ENCODE measurements at places on chromosomes 2 and 18. TPM values are rescaled to one million over a fixed set of nuclear protein-coding genes. Genes with fewer than 3 reads are reported as not detected.

The ZBTB7C gene
- 10.6 TPM for total RNA-seq

GRCh38 chr2:8215982-8216381 is 465.9 kb upstream of the ID2 start:
- DNase-seq, result no peak

The SIX3 gene
- 0.86 TPM for total RNA-seq

The POTEC gene
- not detected for total RNA-seq

DNA sequence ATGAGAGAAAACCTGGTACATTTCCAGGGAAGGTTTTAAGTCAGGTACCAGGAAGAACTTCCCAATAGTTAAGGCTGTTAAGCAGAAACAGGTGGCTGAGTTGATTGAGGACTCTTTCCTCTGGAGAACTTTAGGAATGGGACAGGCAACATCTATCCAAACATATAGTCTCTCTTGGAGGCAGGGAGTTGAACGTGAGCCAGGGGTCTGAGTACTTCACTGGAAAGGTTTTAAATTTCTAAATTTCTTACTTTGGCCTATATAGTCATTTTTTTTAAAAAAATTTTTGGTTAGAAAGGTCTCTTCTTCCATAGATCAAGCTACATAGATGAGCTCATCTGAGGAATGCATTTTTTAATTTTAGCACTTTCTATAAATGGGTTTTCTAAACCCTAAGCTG is 261.4 kb upstream of the TCF4 start:
- DNase-seq, result no peak

GRCh38 chr2:80001701-80002101 is 302.9 kb downstream of the LRRTM1 start:
- no peak for DNase-seq

- no peak for DNase-seq
These were observed 43.2 kb downstream of the ANKMY1 start for GRCh38 chr2:240514631-240515030.

- DNase-seq, result no peak
These were observed 31.4 kb upstream of the KCMF1 start for GRCh38 chr2:84939426-84940087.

DNA sequence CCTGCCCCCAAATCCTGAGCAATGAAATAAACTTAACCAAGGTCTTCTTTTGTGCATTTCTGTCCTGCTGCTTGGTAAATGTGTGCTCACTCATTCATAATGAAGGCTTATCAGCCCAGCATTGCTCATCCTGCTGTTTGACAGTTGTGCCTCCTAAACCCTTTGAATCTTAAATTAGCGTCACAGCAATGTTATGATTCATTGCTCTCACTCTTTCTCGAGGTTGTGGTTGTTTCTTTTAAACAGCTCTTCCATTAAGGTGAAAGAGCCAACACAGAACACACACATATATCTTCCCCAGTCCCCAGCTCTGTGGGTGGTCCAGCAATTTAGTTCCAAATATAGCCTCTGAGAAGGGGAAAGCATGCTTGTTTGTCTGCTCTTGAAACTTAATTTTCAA is 84.0 kb downstream of the EVA1A start:
- no peak for DNase-seq

The CNGA3 gene
- total RNA-seq, result 7.6 TPM

The STON1 gene
- 4.2 TPM for total RNA-seq

The ARHGEF33 gene
- 1.1 TPM for total RNA-seq

DNA sequence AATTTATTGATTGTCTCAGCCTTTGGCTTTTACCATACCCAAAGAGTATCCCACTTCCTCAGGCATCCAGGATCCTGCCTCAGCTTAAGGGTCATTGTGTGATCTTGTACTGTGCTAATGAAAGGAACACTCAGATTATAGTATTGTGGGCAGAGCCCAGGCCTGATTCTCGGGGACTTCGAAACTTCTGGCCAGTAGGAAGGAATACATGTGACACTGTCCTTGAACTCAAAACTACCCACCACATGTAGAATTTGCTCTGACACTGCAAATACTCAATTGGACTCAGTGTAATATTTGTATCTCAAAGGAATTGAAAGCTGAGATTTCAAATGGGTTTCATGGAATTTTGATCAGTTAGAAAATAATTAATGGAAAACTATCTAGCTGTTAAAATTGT is 15.9 kb downstream of the DIS3L2 start:
- DNase-seq, result no peak

The OR6B2 gene
- not detected for total RNA-seq

DNA sequence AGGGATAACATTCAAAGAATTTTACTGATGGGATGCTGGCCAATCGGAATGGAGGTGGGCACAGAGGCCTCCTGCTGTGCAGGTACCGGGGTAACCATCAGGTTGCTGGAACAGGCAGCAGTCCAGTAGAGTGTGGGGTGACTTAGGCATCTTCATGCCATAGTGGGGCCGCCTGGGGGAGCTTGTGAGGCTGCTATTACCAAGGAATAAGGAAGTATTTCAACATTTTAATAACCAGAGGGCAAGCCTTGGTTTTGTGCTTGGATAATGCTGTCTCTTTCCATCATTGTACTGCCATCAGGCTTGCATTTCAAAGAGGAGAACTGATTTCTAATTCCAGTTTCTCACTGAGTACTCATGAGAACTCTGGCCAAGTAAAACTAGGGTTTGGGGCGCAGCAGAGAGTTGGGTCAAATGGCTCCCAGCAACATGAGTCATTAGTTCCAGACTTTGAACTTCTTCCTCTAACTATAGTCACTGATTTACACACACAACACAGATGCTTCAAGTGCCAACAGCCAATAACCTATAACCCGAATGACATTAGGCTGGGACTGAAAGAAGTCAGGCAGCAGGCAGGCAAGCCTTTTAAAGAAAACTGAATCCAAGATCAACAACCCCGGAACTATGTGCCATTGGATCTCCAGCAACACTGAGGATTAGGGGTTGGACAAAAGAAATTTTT is 56.1 kb upstream of the FHL2 start:
- DNase-seq, result peak; percentile 24

The KCNJ3 gene
- 3.6 TPM for total RNA-seq

The SP5 gene
- total RNA-seq, result 1.8 TPM

DNA sequence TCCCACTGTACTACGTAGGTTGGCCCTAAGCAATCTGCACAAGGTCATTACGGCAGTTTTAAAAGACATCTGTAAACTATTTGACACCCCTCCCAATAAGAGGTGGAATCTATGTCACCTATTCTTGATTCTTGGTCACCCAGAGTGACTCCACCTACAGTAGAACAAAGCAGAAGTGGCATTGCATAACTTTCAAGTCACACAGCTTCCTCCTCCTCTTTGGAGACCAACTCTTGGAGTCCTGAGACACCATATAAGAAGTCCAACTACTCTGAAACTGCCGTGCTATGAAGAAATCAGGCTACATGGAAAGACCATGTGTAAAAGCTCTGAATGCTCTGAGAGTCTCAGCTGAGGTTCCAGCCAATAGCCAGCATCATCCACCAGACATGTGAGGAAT is 253.5 kb upstream of the CDH20 start:
- no peak for DNase-seq

The NAPG gene
- 69.7 TPM for total RNA-seq

The SERPINB3 gene
- total RNA-seq, result not detected

The FAM161A gene
- 13.4 TPM for total RNA-seq

DNA sequence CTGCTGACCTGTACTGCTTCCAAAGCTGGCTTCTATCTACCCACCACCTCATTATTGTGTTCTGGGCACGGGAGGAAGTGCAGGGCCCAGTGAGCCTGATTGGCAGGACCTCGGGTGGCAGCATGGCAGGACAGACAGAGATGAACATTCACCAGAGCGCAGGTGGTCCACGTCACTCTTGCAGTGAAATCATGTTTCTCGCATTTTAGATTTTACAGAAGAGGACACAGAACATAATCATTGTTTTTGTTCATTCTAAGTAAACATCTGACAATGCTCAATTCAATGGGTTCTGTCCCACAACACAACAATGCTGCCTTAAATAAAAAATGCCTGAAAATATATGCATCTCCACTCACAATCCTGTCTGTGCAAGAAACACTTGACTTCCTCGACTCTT is 11.5 kb upstream of the BIN1 start:
- no peak for DNase-seq

DNA sequence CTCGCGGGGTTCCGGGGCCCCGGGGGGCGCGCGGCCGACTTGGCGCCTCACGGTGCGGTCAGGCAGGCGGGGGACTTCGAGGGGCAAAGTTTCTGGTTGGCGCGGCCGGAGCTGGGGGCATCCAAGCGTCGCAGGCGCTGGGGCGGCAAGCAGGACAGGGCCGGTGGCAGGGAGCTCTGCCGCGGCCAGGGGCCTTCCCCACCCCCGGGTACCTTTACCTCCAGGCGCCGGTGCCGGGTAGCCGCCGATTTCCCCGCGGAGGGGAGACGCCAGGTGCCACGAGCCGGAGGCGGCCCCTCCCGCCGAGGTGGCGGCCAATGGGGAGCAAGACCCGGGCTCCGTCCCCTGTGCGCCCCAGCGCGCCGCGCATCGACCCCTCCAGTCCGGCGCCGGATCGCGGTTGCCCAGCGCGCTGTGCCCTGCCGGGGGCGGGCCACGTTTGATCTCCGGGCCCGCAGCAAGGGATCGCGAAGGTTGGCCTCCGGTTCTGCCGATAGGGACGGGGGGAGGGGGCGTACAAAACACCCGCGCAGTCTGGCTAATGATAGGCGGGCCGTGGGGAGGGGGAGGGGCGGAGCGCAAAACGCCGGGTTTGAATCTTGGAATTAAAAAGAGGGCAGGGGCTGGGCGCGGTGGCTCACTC is at the start of gene ST8SIA5:
Gene ST8SIA5, minus strand, starts transcription at position 495 of the 643 bp plus-strand sequence. CDS start 545 bp downstream, outside the sequence.
- peak; percentile 58 for DNase-seq

DNA sequence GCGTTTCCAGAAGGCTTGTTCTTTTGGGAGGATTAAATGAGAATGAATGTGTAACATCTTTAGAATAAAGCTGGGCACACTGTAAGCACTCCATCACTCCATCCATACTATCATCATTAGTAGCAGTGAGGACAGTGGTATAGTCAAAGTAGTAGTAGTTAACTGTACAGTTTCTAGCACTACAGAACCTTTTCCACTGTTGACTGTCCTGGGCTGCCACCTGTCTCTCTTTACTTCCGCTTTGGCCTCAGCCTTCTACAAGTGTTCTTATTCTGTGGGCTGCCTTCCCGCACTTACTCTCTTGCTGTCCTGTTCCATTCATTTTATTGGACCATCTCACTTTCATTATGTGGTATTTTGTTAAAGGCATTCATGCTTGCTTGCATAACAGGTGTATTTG is 3.3 kb downstream of the SLC9A2 start:
- DNase-seq, result no peak
